ENCODE measurements at places on chromosomes 2 and 18.

- no peak for DNase-seq
These were observed 181.2 kb downstream of the DYSF start for GRCh38 chr2:71634567-71634966.

- DNase-seq = no peak
These were observed 244.2 kb upstream of the BOD1L2 start for GRCh38 chr18:56902653-56903052.

- DNase-seq = no peak
These were observed 106.2 kb downstream of the INHBB start for GRCh38 chr2:120452131-120452530.

DNA sequence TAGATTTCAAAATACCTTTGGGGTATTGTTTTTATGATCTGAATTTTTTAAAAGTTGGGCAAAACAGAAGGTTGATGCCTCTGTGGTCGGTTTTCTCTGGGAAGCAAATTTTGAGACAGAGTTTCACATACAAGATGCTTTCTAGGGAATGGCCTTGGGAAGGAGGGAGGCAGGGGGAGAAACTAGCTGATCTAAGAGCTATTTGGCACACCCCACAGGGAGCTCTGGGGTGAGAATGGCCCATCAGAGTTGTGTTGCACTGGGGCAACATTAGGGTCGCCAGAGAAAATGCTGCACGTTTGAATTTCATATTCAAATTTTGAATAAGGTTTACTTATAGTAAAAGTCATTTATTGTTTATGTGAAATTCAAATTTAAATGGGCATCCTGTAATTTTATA lies 11.9 kb upstream of the ADAM23 start:
- no peak for DNase-seq

GRCh38 chr2:124911560-124911959 lies 886.5 kb downstream of the CNTNAP5 start:
- no peak for DNase-seq

DNA sequence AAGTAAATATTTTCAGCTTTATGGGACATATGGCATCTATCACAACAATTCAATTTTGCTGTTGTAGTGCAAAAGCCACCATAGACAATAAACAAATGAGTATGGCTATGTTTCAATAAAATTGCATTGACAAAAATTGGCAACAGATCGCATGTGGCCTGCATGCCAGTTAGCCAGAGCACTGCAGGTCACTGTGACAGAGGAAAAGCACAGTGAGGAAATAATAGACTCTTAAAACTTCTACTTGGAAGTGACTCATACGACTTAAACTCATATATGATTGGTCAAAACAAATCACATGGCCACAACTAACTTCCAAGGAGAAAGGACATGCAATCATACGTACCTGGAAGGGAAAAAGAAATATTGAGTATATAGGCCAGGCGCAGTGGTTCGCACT lies 44.4 kb downstream of the EXOC6B start:
- DNase-seq = no peak

GRCh38 chr2:118970396-118971135 lies 28.6 kb downstream of the MARCO start:
- no peak for DNase-seq

GRCh38 chr2:17911491-17912260 lies 33.2 kb downstream of the KCNS3 start:
- no peak for DNase-seq

Data from BE2C (cell line).